NCI-H446 (cell line): ENCODE measurements at places on chromosomes 3 and 15.

- no peak for DNase-seq
Observed at GRCh38 chr15:28936081-28936480, 50.3 kb downstream of the APBA2 start.

- no peak for DNase-seq
Observed at GRCh38 chr3:8557298-8557697, 55.7 kb downstream of the LMCD1 start.

DNA sequence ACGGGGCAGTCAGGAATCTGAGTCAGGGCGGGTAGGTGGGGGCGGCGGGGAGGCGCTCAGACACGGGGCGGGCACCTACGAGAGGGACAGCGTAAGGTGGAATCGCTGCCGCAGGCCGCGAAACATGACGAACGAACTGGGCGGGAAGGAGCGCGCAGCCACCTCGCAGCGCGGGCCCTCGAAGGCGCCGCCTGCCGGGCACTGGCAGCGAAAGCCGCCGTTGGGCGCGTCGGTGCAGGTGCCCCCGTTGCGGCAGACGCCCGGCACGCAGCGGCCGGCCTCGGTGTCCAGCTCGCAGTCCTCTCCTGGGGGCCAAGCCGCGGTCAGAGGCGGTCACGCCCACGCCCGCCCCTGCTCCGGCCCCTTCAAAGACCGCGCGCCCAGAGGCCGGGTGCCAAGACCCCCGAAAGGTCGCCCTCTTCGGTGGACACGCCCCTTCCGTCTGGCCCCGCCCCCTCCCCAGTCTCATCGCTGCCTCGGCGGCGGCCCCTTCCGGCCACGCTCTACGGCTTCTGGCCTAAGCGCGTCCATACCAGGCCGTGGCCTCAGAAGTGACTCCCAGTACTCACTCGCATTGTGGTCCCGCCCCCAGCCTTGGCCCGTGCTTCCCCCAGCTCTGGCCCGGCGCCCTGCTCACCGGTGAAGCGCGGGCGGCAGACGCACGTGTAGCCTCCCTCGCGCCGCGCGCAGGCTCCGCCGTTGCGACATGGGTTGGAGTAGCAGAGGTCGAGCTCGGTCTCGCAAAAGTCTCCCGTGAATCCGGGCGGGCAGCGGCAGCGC is 6.4 kb downstream of the CELSR3 start:
- no peak for DNase-seq

GRCh38 chr15:97978401-97979139 is 18.1 kb downstream of the ARRDC4 start:
- DNase-seq, result no peak

GRCh38 chr3:13550423-13550690 is 1.4 kb downstream of the FBLN2 start:
- DNase-seq, result no peak

- no peak for DNase-seq
Observed at GRCh38 chr3:124992041-124992440, 57.5 kb upstream of the MUC13 start.

- no peak for DNase-seq
Observed at GRCh38 chr15:93102211-93102610, 13.2 kb upstream of the RGMA start.

DNA sequence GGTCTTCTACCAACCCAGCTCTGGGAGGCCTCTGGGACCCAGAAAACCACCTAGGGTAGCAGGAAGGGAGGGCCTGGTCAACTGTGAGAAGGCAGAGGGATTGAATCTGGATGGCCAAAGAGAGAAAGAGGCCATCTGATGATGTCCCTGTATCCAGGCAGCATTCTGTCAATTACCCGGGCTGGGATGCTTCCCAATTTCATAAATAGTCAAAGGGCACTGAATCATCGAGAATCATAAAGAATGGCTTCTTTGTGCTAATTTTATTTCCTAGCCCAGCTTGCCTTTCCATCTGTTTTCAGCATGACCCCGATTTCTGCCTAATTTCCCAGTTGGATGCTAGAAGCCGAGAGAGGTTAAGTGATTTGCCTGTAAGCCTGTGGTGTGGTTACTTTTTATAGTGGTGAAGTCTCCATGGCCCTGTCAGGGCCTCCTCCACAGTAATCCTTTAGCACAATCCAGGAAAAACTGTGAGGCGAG is 129.2 kb downstream of the FAM43A start:
- no peak for DNase-seq

GRCh38 chr3:62361824-62362223 is 11.5 kb downstream of the FEZF2 start:
- DNase-seq, result no peak

GRCh38 chr15:81188354-81188753 is 8.3 kb upstream of the IL16 start:
- DNase-seq, result no peak

GRCh38 chr3:128936341-128936740 is 56.9 kb downstream of the ACAD9 start:
- DNase-seq, result no peak

DNA sequence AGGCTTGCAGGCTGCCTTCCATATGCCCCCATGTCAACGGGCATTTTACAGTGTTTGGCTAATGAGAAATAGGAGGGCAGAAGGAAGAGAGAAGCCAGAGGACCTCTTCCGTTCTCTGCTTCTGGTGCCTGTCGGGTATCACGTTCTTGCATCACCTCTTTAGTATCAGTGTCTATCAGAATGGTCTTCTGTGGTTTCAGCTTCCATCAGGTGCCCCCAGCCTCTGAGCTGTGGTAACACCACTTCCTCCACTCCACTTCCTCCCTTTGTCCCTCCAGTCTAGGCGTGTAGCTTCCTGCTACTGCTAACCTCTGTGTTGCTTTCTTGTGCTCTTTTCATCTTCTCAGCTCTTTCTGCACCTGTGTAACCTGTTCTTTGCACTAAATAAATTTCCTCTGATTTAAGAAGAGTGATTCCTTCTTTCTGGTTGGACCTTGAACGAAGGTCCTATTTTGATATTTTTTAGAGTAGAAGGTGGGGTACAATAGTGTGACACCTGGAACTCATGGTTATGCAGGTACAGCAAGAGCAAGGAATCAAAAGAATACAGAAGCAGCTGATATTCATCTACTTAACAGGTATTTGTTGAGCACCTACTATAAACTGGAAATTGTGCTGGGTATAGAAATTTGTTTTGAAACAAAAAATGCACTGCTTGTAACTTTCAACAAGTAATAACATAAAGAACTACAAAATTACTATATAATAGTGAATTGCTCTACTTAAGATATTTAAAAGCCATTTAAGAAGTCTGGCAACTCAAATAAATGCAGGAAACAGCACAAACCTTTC is 27.4 kb upstream of the FOXB1 start:
- no peak for DNase-seq

DNA sequence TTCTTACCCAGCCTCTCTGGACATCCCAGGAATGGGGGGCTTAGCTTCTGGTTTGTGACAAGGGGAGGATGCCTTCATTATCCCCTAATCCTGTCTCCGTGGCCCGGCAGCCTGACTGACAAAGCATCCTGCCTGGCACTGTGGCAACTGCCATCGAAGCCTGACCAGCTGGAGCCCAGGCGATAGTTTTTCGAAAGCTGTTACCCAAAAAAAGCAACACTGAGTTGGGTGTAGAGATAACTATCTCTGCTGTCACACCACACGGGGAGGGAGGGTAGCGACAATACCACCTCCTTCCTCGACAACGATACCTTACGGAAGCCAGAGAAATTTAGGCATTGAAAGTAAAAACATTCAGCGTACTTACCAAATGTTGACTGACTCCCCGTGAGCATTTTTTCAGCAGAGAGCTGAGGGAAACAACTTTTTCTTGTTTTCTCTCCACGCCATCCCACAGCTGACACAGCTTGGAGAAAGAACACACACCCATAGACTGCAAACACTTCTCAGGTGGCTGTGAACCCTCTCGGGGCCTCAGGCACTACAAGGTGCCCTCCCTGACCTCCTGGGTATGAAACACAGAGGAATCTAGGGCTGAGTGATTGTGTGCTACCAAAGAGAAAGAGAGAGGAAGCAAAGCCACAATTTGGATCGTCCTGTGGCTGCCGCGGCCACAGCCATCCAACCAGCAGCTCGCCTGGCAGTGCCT is 361.9 kb upstream of the ICE2 start:
- DNase-seq, result no peak

GRCh38 chr15:82698711-82699345 is 10.8 kb downstream of the AP3B2 start:
- DNase-seq, result no peak

DNA sequence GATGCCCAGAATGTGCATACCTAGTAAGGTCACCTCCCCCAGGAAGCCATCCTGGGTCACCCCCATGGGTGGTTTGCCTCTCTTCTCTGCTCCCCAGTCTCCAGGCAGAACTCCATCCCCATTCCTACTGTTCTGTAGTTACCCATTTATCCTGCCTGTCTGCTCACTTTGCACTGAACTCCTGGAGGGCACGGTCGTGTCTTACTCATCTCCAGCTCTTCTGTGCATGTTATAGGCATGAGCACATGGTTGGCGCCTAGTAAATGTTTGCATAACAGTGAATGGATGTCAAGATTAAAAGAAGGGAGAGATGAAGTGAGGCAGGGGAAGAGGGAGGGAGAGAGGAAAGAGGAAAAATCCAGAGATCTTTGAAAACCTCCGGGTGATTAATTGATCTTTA is 208.4 kb upstream of the TRIM42 start:
- no peak for DNase-seq

- no peak for DNase-seq
Observed at GRCh38 chr3:106058475-106058874, 189.7 kb upstream of the CBLB start.

DNA sequence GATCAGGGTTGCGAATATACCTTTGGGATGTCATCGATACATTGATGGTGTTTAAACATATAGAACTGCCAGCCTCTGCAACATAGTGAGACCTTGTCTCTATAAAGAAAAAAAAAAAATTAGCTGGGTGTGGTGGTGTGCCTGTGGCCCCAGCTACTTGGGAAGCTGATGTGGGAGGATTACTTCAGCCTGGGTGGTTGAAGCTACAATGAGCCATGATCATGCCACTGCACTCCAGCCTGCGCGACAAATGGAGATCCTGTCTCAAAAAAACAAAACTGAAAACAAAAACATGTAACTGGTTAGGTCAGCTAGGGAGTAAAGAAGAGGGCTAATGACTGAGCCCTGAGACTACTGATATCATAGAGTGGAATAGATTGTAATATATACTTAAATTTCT is 30.7 kb upstream of the MGA start:
- DNase-seq, result no peak

DNA sequence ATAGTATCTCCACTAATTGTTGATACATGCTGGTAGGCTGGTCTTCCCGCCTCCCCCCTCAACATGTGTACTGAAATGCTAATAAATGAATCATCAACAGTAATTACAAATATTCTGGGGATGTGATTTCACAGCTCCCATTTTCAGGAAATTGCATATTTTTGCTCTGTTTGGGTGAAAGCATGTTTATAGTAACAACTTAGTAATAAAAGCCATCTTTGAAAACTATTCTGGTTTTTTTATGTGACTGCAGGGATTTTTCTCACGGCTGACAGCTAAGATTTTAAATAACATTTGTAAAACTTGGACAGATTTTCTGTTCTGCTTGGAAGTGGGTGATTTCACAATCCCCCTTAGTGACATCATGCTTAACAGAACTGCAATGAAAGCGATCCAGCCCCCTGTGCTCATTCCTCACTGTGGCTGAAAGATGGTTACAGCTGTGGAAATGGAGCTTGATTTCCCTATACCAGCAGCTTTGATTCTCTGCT is 25.6 kb upstream of the FAM174B start:
- no peak for DNase-seq

DNA sequence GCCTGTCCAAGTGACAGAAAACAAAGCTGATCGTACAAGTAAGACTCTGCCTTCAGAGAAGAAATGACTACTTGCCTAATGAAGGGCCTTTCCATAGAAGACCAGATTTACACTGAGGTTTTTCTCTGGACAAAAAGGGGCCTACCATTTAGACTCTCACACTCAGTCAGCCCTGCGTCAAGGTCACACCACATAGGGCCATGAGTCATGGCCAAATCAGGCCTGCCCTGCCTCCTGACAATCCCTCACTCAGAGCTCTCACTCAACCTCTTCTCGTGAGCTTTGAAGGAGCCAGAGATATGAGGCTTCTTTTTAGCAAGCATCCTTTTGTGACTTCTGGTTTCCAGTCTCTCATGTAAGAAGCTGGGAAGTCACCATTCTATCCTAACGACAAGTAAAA is 68.1 kb upstream of the NMNAT3 start:
- DNase-seq, result no peak

- DNase-seq, result no peak
Observed at GRCh38 chr3:194874783-194875182, 189.1 kb downstream of the FAM43A start.

- no peak for DNase-seq
Observed at GRCh38 chr3:189322339-189322738, 150.6 kb downstream of the TPRG1 start.

- DNase-seq, result peak; percentile 77
Observed at GRCh38 chr3:61903931-61904657, 342.7 kb downstream of the PTPRG start.

- no peak for DNase-seq
Observed at GRCh38 chr3:158789592-158789991, 12.3 kb upstream of the MFSD1 start.

DNA sequence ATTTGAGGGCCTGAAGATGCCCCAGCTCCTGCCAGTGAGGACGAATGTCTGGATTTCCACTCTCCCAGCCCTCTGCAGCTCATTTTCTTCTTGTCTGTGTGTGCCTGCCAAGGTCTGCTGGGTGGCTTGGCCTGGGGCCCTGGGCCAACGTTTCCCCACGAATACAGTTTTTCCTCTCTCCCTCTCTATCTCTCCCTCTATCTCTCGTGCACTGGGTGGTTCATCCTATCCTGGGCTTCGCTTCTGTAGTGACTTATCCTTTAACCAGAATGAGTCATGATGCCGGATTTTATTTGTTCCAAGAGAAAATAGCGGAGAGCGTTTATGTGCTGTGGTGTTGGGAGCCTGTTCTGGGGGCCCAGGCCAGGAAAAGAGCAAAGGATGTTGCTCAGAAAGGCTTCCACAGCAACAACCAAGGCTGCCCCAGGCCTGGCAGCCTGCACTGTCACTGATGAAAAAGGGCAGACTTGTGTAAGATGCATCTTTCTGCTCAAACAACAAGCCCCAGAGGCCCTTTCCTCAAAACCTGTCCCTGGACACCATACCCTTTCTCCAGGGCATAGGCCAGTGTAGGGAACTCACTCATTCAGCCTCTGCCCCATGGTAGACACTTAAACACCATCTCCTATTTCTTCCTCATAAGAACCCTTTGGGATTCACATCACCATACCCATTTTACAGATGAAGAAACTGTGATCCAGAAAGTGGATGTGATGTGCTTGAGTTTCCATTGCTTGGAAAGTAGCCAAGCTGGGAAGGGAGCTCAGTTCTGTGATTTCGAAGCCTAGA is 47.3 kb downstream of the ITGA11 start:
- DNase-seq, result no peak

- peak; percentile 41 for DNase-seq
Observed at GRCh38 chr3:124780356-124780755, 50.1 kb downstream of the UMPS start.
